ENCODE measurements at places on chromosomes 2 and 18.

DNA sequence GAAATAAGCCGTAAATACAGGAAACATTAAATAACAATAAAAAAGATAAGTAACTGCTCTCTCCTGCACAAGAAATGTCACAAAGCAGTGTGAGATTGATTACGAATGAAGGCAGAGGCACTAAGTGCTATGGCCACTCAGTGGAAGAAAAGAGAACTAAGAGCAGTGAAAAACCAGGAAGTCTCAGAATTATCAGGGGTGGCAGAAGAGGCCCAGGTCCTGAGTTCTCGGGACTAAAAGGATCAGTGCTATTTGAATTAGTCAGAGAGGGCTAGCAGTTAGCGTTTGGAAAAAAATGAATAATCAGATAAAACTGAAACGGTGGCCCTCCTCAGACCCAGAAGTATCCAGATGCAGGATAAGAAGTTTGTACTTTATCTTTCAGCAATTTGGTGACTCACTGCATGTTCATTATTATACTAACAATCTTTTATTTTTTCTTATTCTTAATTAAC lies 367.1 kb downstream of the ZEB2 start:
- no peak for DNase-seq

GRCh38 chr2:45260946-45261345 lies 251.7 kb upstream of the SIX2 start:
- DNase-seq: no peak

- no peak for DNase-seq
Measured at GRCh38 chr2:62010632-62011256, 105.3 kb downstream of the COMMD1 start.

GRCh38 chr2:128261245-128262128 lies 57.2 kb downstream of the HS6ST1 start:
- no peak for DNase-seq

DNA sequence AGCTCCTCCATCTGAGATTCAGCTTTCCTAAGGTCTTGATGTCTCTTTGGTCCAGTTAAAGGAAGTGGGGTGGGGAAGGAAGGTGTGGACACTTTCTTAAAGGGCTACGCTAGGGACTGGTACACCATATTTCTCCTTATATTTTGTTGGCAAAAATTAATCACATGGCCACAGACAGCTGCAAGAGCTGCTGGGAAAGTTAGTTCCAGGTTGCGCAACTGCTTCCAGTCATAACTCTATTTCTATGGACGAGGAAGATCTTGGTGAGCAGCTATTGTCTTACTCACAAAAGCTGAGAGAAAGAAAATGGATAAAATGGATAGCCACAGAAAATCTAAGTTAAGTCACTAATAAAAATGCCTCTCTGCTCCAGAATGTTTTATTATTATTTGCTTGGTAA lies 60.7 kb upstream of the PPM1B start:
- DNase-seq: no peak

GRCh38 chr2:2577407-2577831 lies 246.3 kb upstream of the MYT1L start:
- peak; percentile 86 for DNase-seq

GRCh38 chr2:17190527-17190926 lies 327.7 kb downstream of the RAD51AP2 start:
- DNase-seq: no peak

DNA sequence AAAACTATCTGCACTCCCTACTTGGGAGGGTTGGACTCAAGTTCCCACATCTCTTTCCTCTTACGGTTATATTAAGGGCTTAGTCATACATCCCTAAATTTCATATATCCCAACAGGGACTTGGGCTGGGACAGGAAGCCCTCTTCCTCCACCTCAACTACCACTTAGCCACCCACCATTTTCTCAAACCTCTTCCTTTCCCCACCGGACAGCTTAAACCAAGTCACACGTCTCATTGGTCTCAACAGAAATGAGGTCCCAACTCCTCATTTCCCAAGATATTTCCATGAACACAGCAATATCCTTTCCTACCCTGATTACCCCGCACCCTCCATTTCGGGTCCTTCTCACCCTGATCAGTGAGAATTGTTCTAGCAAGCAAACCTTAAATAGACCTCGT lies 736 bp downstream of the ZSCAN30 start:
- no peak for DNase-seq

GRCh38 chr2:134985061-134985460 lies 62.2 kb downstream of the MAP3K19 start:
- DNase-seq: no peak

DNA sequence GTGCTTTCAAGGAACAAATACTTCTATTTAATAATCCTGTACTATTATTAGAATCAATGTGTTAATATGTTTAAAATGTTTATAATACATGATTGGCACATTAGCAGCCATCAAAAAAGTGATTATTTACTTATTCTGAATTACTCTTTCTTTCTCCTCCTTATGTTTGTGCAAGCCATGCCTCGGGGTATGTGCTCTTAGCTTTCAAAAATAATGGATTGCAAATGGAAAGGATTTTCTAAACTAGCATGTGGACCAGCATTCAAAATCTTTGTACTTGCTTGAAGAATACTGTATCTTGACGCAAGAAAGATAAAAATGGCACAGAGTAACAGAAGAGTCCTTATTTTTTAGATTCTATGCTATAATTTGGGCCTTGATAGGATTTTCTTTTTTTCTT lies 156.5 kb downstream of the CDH7 start:
- DNase-seq: no peak

DNA sequence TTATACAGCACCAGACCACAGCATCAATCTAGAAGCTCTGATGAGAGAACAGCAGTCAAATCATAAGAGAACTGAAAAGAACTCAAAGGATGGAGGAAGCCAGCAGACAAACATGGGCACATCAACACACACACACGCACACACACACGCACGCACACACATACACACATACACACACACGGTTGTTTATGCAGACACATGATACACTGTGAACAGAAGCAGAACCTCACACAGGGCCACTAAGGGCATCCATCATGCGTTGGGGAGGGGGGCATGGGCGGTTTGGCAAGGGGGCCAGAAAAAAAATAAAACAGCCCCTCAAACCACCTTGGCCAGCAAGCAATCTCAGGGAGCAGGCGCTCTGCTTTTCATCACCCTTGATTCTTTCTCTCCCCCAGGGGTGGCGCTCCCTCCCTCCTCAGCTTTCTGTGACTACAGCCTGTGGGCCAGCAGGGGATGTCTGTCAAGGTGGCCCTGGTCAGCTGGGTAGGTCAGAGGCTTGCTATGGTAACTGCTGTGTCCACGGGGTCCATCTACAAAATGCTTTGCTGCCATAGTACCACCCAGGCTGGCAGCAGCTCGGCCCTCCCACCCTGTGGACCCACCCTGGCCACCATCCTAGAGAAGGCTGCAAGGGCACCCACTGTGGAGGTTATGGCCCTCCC lies 318.0 kb downstream of the CELF4 start:
- DNase-seq: no peak

- DNase-seq: no peak
Measured at GRCh38 chr18:77701977-77702376, 452.3 kb downstream of the GALR1 start.

DNA sequence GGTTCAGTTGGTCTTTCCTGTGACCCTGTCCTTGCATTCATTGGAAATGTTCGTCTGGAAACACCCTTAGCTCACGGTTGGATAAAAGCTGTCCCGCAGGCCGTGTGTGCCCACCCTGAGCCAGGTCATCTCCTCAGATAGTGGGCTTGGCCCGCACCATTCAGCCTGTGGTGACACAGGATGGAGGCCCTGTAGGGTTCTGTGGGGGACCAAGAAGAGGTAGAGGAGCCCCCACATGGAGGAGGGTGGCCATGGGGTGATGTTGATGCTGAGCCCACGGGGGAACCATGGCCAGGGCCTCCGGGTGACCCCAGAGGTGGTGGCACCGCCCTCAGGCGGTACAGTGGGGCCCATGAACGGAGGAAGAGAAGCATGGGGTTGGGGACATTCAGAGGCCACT lies 62.7 kb downstream of the ASAP2 start:
- DNase-seq: no peak

DNA sequence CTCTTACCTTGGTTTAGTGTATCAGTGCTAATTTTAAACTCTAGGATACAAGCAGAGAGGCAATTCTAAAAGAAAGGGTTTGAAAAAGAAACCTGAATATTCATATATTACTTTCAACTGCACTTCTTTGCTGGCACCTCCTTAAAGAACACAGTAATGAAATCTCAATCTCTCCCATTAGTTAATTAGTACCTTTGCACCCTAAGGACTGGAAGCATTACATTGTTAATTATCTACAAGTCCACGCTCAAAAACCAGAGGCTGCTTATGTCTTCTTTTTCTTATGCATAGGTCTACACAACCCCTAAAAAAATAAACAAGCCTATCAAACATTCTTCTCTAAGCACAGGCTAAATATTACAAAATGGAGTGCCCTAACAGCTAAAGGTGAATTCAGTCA lies 20.2 kb downstream of the EPHA4 start:
- DNase-seq: no peak
